ENCODE measurements at places on chromosomes 16 and 17. TPM values are rescaled to one million over a fixed set of nuclear protein-coding genes. Genes with fewer than 3 reads are reported as not detected.

DNA sequence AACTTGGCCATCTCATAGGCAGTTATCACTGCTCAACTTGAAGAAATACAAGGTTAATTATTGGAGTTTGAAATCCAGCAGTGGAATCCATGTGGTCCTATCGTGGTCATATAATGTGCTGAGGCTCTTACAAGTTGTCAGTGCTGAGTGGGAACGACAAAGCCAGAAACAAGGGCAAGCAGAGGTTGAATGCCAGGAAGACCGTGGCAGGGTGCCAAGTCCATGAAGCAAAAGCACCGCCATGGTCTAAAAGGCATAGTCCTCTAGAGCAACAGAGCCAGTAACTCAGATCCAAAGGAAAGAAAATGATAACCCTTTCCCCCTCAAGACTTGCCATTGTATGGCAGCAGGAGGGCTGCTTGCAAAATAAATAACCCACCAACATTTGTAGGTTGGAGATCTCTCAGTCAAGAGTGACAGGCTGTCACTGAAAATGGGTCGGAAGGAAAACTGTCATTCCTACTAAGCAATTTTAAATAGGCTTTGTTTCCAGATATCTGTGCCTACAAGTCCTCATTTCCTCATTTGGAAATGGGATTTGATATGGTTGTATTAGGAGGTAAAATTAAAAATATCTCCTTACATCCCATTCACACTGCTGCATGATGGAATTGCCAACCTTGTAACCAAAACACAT, 36.4 kb upstream of the HSBP1 start:
- H3K36me3 ChIP-seq, result no peaks in the 10 kb centered on the region
- no peak overlapping the region for H3K27ac ChIP-seq
- no peak overlapping the region for H3K4me3 ChIP-seq
- peaks cover 5% of the 10 kb centered on the region for H3K27me3 ChIP-seq
- H3K4me1 ChIP-seq, result peaks cover 7% of the 10 kb centered on the region

DNA sequence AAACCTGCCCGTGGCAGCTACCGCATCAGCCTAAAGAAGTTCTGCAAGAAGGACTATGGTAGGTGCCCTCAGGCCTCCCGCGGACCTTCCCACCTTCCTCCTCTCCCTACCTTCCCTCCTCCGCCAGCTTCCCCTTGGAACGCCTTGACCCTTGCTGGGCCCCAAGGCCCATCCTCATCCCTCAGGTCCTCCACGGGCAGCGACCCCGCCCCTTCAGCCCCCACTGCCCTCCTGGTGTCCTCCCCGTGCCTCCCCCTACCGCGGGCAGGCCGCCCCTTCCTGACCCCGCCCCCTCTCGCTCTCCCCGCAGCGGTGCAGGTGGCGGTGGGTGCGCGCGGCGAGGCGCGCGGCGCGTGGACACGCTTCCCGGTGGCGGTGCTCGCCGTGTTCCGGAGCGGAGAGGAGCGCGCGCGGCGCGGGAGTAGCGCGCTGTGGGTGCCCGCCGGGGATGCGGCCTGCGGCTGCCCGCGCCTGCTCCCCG, 1.4 kb upstream of the TBC1D24 start:
- peaks cover 25% of the 10 kb centered on the region for H3K27me3 ChIP-seq
- no peak for DNase-seq
- H3K4me1 ChIP-seq, result peaks cover 28% of the 10 kb centered on the region
- H3K36me3 ChIP-seq, result no peaks in the 10 kb centered on the region
- peak overlapping the region; percentile 72 for H3K4me3 ChIP-seq

The HS3ST6 gene
- not detected for total RNA-seq

The ZNF286A gene
- total RNA-seq, result 39.8 TPM

All from activated CD8-positive, alpha-beta T cell treated with anti-CD3 and anti-CD28 coated beads for 36 hours (primary cell).